ENCODE measurements at places on chromosomes 12 and 14. TPM values are rescaled to one million over a fixed set of nuclear protein-coding genes. Genes with fewer than 3 reads are reported as not detected.

MYO1H gene
- not detected for total RNA-seq

EGLN3 gene
- total RNA-seq: 1.6 TPM

RNASE2 gene
- not detected for total RNA-seq

SPRYD4 gene
- 1.1 TPM for total RNA-seq

KRT78 gene
- not detected for total RNA-seq

ADCY4 gene
- 4.0 TPM for total RNA-seq

ATXN7L3B gene
- total RNA-seq: 27.6 TPM

OR6C2 gene
- total RNA-seq: not detected

CEBPE gene
- total RNA-seq: not detected

SLC10A1 gene
- not detected for total RNA-seq

RNASE4 gene
- total RNA-seq: 4.2 TPM

PIGH gene
- total RNA-seq: 27.1 TPM

OR6C6 gene
- total RNA-seq: not detected

TXNRD1 gene
- 78.7 TPM for total RNA-seq

RIMBP2 gene
- total RNA-seq: 0.82 TPM

- no peak for DNase-seq
Measured at GRCh38 chr14:58730792-58731464, 93.2 kb downstream of the DACT1 start.

DNA sequence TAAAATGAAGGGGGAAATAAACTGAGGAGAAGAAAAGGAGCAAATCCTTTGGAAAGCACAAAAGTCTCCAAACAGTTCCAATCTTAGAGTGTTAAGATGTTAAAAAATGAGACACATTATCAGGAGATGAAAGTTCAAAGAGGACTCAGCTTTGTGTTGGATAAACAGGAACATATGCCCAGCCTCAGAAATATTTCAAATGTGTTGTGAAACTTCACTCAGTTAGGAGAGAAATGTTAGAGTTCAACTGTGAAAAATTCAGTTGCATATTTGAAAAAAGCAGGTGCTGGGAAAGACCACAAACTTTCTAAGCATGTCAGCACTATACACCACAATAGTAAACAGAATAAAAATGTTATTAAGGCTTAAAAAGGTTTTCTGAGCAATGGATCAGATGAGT, 136.8 kb upstream of the PRKD1 start:
- DNase-seq: no peak

- DNase-seq: no peak
Measured at GRCh38 chr12:15855646-15856045, 26.5 kb upstream of the STRAP start.

DNA sequence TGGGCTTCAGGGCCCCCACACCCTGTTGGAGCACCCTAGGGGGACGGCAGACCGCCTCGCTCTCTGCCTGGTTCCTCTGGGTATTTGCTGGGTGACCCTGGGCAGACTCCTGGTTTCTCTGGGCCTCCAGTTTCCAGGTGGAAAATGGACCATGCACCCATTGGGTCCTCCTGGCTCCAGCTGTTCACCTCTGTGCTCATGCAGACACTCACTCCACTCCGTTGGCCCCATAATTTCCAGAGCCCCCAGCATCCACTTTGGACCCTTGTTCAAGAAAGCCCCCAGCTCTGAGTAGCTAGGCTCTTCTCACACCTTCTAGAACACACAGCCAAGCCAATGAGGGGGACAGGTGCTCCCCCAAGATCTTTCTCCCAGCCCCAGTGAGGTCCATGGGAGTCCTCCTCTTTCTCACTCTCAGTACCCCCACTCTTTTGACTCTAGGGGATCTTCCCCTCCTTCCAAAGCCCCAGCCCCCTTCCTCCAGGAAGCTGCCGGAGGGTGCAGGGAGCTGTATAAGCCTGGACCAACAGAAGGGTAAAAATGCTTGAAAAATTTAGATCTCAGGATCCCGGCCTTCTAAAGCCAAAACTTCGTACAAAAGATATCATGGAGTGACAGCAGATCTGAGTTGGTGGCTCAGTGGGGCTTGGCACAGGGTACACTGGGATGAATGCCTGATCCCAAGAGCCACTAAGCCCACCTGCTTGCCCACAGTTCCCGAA, 174.8 kb upstream of the RTL1 start:
- no peak for DNase-seq

DNA sequence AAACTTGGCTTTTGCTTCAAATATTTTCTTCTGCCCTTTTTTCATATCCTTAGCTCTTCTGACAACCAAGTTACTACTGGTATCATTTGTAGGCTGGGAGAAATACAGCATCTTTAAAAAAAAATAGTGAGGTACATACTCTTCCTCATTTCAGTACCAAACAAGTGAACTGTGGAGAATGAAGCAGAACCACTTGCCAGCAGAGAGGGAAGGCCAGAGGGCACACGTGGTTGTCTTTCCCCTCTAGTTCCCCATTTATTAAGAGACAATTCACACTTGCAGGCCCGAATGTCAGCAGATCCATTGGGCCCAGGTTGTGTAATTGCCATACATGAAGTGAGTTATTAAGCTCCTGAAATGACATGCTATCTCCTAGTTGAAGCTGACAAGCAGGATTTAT, 3.2 kb downstream of the SUSD6 start:
- no peak for DNase-seq

DNA sequence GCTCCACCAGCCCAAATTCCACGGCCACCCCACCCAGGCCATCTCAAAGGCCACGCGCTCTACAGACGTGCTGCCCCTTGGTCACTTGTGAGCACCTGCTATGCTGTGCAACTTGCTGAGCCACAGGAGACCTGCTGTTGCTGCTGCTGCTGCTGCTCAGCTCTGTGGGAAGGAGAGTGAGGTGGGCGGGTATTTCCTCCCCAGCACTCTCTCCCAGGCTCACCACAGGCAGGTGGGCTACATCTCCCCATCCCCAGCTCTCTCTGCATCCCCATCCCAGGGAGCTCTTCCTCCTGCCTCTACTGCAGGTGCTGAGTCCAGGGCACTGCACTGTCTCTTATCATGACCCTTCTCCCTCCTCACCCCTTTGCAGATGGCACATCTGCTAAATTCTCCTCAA, 306.9 kb downstream of the BCL11B start:
- DNase-seq: no peak

GRCh38 chr12:80217011-80217535, 117.7 kb downstream of the OTOGL start:
- no peak for DNase-seq

DNA sequence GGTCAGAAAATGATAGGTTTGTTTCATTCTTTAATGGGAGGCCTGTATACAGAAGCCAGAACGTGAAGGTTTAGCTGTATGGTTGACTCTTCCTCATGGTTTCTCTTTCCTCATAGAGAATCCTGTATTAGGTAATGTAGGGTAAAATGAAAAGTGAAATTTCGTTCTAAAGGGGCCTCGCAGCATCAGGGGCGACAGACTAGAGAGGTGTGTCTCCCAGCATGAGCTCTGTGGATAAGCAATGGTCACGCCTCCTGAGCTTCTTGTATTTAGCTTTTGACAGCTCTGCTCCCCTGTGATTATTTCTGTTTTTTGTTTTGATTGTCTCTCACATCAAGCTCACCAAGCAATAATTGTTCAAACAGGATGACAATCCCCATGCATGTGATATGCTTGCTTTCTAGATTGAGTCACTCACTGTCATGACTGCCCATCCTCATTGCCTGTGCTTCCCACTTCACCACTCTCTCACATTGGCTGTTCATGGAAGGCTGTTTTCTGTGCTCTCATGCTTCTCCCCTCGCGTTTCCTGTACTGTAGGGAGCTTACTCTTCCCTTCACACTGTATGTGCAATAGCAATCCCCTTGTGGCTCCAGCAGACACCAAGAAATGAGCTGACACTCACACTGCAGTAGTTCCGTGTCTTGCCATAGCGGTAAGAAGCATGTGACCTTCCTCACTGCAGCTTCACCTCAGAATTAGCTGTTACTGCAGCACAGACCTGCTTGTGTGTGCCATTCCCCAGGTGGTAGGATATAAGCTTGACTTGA, 44.0 kb downstream of the RAD52 start:
- no peak for DNase-seq

- DNase-seq: no peak
Measured at GRCh38 chr12:87233671-87234070, 795.5 kb downstream of the C12orf50 start.

DNA sequence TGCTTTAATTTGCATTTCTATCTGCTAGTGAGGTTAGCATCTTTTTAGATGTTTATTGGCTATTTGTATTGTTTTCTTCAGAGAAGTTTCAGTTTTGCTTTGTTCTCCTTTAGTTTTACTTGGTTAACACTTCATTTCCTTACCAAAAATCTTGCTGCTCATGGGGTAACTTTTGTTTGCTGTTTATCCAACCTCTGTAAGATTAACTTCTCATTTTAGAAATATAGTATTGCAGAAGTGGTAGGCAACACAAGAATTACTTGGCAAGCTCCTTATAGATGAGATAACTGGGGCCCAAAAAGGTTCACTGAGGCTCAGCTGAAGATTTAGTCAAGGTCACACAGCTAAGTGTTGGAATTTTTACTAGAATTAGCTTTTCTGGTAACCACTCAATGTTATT, 40.5 kb downstream of the ALKBH1 start:
- DNase-seq: no peak

GRCh38 chr14:105061428-105062047, 3.7 kb downstream of the GPR132 start:
- no peak for DNase-seq

DNA sequence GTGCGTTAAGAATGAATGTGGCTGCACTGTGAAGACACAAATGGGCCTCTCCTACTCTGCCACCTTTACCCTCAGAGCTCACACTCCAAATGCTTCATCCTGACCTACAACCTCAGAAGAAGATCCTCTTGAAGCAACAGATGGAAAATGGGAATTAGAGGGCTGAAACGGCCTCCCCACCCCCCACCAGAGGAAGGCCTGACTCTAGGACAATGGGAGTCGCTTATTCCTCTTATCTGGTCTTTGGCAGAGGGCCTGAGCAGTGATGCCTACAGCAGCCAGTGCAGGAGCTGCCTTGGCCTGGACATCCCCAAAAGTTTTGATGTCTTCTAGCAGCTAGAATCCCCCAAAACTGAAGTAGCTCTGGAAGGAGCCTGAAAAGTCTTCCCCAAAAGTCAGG, 29.2 kb downstream of the BTBD7 start:
- no peak for DNase-seq

DNA sequence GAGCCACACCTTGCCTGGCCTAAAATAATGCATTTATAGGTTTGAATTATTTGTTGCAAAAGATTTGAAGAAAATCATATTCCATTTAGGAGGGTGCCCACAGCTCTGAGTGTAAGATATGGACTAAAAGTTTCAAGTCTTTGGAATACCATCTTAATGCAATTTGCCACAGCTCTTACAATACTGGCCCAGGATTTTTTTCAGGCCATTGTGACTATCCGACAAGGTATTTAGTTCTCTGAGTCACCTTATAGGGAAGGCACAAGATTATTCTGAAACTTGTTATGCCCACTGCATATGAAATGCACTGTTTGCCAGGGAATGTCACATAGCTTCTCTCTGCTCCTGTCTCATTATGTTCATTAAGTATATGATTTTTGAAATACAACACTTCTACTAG, 29.6 kb upstream of the SLC6A13 start:
- DNase-seq: no peak

- no peak for DNase-seq
Measured at GRCh38 chr12:40646456-40646855, 45.8 kb upstream of the CNTN1 start.

DNA sequence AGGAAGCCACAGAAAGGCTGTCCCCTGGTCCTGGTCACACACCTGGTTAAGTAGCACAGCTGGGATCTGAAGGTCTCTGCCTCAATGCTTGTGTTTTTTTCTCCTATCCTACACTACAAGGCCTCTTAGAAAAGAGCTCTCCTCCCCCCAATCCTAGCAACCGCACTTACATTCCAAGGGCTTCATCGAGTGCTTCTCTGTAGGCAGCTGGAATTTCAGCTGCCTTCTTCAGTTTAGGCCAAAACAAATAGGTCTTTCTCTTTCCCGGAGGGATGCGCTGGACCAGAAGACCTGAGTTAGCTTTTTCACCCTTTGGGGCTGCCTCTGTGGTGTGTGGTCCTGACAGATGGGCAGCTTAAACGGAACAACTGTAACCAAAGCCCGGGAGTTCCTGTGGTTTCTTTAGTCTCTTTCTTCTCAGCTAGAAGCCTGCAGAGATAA, 109.7 kb downstream of the GPATCH2L start:
- no peak for DNase-seq

DNA sequence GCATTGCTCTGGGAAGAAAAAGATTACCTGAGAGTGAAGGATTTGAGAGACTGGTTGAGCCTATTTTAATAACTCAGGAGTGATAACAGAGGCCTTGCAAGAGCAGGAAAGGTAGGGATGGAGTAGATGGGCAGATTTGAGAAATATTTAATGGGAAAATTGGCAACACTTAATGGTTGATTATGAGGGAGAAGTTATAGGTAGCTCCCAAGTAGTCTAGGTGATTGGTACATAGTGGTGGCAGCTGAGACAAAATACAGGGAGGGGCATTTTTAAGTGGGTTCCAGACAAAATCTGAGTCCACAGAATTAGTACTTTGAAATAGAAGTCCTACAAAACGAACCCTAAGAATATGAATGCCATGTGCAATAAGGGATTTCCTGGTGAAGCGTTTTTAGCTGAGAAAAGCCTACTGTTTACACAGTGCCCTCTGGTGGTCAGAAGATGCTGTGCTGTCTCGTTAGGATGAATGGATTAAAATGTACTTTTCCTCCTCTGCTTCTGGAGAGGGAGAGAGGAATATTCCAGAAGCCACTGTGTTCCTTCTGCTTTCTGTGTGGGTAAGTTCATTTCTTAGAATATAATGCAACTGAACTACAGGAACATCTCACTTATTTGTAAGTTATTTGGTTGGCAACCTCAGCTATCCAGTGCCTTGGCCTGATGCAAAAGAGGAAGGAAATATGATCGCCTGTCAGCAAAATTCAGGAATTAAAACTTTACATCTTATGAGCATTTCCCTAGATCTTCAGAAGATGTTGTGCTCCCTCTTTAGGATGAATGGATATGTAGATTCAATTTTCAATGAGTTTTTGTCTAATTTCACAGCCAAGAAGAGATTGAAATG, 6.5 kb downstream of the ZBTB1 start:
- DNase-seq: no peak

DNA sequence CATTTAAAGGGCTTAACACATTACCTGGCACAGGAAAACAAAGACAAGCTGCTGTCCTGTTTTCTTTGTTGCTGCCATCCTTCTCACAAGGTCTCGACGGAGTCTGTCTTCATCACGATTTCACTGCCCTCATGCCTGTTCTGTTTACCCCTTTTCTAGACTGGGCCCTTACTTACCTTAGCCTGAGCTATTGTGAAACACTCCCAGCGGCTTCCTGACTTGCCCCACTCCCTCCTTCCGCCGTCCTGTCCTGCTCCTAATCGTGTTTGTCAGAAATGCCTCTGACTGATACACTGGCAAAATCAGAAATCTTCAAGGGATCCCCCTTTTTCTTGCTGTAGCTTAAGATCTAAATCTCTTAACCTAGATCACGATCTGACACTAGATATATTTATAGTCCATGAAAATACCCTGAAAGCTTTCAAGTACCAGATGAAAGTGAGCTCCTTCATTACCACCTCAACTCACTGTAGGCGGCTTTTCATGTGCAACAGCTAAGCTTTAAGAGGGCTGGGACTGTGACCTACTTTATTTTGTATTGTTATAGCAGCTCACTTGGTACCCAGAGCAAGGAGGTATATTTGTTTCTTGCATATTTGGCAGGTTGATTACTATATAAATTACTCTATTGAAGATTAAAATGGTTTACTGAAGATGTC, 32.1 kb downstream of the TECPR2 start:
- DNase-seq: no peak
